ENCODE measurements at places on chromosomes 5 and 9. TPM values are rescaled to one million over a fixed set of nuclear protein-coding genes. Genes with fewer than 3 reads are reported as not detected.

DNA sequence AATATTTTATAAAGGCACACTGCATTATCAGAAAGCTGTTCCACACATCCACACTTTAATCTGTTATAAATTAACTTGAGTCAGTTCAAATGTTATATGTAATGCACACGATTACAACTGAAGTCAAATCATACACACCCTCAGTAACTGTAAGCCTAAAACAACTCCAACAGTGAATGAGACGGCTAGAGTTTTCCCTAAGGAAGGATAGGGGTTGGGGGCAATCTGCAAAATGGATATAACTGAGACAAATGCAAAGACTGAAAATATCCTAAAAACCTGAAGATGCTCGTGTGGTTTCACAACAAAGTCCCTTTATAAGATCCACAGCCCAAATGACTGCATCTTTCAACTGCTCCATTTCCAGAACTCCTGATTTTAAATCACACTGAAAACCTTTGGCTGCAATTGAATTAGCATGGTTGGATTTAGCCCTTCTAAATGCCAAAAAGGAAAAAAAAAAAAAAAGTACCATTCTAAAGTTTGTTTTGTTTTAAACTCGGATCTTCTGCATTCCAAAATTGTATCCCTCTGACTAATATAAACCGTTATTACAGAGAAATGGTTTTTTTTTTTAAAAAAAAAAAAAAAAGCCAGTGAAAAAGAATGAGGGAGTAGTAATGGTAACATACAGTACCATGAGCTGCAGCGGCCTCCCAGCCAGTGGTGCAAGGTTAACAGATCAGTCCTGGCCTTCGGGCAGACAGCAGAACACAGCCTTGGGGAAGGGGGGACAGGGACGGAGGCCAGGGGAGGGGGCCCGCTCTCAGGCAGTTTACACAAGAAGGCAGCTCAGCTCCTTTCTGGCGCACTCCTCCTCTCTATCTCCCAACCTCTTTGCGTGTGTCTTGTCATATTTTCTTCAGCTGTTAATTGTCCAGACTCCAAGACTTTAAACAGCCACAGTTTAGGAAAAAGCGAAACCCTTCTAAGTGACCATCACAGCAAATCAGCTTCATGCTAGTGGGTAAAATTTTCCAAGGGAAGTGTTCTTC lies 166.1 kb downstream of the BNC2 start:
- DNase-seq: peak; percentile 55

- no peak for DNase-seq
Measured at GRCh38 chr5:59236448-59236847, 653.6 kb downstream of the RAB3C start.

GRCh38 chr9:905906-906305 lies 64.4 kb downstream of the DMRT1 start:
- no peak for DNase-seq

DNA sequence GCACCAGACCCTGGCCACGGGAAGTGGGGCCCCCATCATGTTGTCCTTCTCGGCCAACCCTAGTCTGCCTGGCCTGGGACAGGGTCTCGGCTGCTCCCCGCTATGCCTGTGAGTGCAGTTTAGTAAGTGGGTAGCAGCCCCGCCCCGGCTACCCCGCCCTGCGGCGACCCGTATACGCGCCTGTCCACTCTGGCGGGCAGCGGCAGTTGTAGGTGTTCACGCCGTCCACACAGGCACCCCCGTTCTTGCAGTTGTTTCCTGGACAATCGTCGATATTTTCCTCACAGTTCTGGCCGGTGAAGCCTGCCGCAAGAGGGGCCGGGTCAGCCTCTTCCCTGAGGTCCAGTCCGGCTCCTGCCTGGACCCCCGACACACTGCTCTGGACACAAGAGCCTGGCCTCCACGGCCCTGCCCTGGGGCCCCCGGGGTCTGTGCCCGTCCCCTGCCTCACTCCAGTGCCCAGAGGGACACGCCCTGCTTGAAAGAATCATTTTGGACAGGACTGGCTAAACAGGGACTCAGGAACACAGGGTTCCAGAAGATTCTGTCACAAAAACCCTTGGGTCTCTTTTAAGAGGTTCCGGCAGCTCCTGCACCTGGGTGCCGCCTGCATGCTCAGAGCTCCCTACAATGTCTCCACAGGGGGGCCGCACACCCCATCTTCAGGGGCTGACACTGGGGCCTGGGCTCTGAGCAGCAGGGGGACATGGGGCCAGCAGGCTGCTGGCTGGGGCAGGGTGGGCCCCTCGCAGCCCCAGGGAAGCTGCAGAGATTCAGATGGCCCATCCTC lies 26.4 kb downstream of the NOTCH1 start:
- DNase-seq: no peak

- no peak for DNase-seq
Measured at GRCh38 chr5:32083981-32084430, 90.1 kb downstream of the GOLPH3 start.

GRCh38 chr5:75473463-75473862 lies 38.0 kb downstream of the CERT1 start:
- no peak for DNase-seq

- no peak for DNase-seq
Measured at GRCh38 chr5:116375926-116376325, 198.7 kb downstream of the SEMA6A start.

Gene HK3
- polyA plus RNA-seq: not detected

Gene ARSB
- 21.0 TPM for polyA plus RNA-seq

Gene MYOZ3
- 0.51 TPM for polyA plus RNA-seq

Gene ANXA1
- polyA plus RNA-seq: 596 TPM

Gene HRCT1
- polyA plus RNA-seq: 3.0 TPM

Gene ENTREP1
- not detected for polyA plus RNA-seq

Gene PCDHB5
- polyA plus RNA-seq: 0.68 TPM
